Activated naive CD4-positive, alpha-beta T cell (primary cell): ENCODE measurements at places on chromosomes 1 and 21.

GRCh38 chr21:32096411-32096810, 182.4 kb downstream of the MIS18A start:
- DNase-seq: no peak

DNA sequence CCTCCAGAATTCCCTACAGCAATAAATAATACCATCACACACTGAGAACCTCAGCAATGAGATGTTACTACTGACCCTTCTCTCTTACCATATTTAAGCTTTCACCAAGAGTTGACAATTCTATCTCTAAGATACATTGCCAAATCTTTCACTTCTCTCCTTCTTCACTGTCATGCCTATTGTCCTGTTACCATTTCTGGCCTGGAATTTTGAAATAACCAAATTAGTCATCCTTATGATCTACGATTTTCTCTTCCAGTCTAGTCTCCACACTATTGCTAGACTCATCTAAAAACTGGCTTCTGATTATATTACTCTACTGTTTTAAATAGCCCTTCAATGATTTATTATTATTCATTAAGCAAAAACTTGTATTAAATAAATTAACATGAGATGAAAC, 656.1 kb upstream of the ADGRL4 start:
- no peak for DNase-seq

- no peak for DNase-seq
Observed at GRCh38 chr1:44354268-44354839, 703 bp downstream of the ERI3 start.

- no peak for DNase-seq
Observed at GRCh38 chr1:77538956-77539518, 143.4 kb downstream of the ZZZ3 start.
